ENCODE measurements at places on chromosomes 16 and 17.

DNA sequence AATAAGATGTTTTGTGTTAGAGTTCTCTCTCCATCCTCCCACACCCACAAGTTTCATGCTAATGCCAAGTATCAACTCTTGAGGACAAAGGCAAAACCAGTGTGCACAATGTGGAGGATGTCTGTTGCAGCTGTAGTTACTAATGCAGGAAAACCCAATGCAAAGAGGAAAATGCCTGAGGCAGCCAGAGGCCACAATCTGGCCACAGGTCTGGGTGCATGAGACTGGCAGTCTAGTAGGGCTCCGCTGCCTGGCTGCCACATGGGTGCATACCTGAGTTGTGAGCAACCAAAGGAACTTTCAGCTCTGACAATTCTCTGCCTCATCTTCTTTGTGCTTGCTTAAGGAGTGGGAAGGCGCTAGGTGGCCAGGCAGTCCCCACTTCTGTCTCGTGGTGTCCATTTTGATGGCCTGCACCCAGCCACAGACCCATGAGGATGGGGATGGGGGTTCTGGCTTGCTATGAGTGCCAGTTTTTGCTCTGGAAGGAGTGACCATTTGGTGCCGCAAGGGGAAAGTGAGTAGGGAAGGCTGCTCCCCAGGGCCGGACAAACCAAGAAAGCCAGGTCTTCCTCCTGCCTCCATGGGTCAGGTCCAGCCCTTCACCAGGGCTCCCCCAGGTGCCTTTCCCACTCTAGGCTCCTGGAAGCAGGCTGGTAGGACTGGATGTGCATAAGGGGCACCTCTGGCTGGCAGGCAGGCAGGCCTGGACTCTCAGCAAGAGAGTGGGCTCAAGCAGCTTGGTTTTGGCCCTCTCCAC lies 4.2 kb upstream of the GFOD2 start:
- DNase-seq: no peak

DNA sequence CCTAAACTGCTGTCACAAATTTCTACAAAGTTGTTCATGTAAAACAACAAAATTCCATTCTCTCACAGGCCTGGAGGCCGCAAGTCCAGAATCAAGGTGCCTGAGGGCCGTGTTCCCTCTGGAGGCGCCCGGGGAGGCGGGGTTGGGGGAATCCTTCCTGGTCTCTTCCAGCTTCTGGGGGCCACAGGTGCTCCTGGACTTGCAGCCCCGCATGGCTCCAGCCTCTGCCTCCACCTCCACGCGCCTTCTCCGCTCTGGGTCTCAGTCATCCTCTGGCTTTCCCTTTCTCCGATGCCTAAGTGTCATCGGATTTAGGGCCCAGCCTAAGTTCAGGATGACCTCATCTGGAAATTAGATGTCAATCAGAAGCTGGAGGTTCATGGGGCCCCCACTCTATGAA lies 28.6 kb upstream of the BAHCC1 start:
- no peak for DNase-seq

DNA sequence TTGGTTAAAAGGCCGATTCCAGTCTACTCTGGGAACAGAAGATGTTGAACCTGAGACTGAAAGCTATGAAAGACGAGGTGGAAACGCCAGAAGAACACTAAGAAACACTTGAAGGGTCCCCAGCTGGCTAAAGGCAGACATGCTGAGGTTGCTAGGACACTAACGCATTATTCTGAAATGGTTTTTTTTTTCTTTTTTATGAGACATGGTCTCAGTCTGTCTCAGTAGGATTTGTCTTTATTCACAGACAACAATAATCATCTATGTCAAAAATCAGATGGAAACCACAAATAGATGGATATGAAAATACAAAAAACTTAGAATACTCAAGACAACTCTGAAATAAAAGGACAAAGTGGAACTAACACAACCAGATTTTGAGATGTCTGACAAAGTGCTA lies 35.0 kb upstream of the RASD1 start:
- no peak for DNase-seq

DNA sequence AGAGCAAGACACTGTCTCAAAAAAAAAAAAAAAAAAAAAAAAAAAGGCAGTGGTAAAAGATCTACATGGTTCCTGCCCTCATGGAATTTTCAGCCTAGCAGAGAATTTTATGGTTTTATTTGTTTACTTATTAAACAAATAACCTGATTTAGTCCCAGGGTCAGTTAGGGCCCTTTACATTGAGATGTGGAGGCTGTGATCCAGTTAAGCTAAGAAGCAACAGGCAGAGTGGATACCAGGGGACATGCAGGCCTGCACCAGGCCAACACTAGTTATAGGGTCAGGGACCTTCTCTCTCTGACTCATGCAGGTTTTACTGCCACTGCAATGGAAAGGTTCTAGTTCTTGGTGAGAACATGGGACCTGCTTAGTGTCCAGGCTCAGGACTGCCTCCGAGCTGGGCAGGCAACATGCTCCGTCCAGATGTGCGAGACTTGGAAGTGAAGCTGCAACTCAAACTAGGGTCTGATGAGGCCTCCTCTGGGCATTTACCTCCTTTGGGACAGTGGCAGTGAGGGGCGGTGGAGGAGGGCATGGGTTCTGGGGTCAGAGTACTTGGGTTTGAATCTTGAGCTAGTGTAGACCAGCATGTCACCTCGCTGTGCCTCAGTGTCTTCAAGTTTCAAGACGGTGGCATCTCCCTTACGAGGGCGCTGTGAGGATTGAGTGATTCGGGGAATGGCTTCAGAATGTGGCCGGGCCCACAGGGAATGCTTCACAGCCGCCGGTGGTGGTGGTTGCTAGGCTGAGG lies 301.8 kb downstream of the CPPED1 start:
- DNase-seq: no peak

DNA sequence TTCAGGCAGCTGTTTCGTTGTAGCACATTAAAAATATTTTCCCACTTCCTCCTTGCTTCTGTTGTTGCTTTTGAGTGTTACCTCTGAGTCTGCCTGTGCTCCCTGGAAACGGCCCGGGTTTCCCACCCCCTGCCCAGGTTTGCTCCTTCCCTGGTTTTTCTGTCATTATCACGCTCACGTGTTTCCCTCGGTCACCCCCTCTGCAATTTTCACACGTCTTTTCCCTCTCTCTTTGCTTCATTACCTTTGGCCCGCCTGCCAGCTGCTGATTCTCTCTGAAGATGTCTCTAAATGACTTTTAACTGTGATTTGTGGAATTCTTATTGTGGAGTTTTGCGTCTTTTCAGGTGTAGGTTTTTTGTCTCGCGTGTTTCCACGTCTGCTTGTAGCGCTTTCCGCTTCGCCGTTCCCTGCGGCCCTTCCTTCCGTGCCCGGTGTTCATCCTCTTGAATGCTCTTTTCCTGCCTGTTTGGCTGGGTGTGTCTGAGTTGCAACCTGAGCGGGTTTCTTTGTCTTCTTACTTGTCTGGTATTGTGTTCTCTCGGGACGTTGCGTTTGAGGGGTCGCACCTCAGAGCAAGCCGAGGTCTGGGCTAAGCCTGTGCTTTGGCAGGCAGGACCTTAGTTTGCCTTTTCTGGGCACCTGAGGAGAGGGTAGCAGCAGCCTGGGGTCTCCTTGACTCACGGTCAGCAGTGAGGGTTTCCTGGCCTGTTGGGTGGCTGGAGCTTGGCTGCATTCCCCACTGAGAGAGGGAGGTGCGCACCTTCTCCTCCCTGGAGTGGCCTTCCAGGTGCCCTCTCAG lies 96.3 kb upstream of the ZNF750 start:
- no peak for DNase-seq

GRCh38 chr17:82436601-82437324 lies 13.8 kb downstream of the CYBC1 start:
- DNase-seq: no peak

GRCh38 chr16:79089735-79090284 lies 510.7 kb downstream of the MAF start:
- DNase-seq: peak; percentile 59
